ENCODE measurements at places on chromosomes 6 and 20. TPM values are rescaled to one million over a fixed set of nuclear protein-coding genes. Genes with fewer than 3 reads are reported as not detected.

GRCh38 chr6:166105341-166106075 is 62.1 kb downstream of the TBXT start:
- DNase-seq = no peak

DNA sequence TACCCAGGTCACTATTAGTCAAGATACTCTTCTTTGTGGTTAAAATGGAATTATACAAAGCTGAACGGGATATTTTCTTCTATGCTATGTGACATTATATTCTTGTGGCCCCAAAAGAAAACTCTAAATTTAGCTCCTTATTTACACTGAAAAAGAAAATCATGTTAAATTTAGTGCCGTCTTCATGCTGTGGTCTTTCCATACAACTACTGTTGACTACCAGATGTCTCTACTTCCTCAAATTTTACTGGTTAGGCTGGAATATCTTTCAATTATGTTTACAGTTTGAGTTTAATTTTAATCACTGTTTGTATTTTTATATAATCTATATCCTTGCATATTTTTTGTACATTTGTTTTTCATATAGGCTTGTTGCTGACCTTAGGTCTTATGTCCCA is 95.6 kb upstream of the FOXO3 start:
- DNase-seq = no peak

DNA sequence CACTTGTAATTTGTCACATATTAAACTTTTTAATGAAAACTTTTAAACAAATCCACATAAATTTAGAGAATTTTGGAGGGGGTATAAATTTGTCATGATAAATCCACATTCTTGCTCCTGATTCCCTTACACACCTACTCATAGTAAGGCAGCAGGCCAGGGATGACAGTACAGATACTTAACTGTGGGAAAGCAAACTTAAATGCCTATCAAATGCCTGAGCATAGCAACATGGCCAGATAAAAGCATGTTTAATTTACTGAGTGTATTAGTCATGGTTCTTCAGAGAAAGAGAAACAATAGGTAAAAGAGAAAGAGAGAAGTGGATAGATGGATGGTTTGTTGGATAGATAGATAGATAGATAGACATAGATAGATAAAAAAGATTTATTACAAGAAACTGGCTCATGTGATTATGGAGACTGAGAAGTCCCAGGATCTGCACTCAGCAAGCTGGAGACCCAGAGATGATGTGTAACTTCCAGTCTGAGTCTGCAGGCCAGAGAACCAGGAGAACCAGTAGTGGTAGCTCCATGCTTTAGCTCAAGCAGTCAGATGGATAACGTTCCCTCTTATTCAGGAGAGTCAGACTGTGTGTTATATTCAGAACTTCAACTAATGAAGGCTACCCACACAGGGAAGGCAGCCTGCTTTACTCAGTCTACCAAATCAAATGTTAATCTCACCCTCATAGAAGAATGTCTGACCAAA is 15.9 kb upstream of the ADGRF1 start:
- no peak for DNase-seq

GRCh38 chr6:166258854-166259276 is 49.3 kb downstream of the PRR18 start:
- no peak for DNase-seq

GRCh38 chr20:47679462-47679861 is 105.8 kb downstream of the SULF2 start:
- no peak for DNase-seq

GRCh38 chr20:60095456-60095855 is 137.2 kb downstream of the CDH26 start:
- no peak for DNase-seq

- DNase-seq = no peak
These were observed 291.0 kb upstream of the PLCB4 start for GRCh38 chr20:8777911-8778310.

DNA sequence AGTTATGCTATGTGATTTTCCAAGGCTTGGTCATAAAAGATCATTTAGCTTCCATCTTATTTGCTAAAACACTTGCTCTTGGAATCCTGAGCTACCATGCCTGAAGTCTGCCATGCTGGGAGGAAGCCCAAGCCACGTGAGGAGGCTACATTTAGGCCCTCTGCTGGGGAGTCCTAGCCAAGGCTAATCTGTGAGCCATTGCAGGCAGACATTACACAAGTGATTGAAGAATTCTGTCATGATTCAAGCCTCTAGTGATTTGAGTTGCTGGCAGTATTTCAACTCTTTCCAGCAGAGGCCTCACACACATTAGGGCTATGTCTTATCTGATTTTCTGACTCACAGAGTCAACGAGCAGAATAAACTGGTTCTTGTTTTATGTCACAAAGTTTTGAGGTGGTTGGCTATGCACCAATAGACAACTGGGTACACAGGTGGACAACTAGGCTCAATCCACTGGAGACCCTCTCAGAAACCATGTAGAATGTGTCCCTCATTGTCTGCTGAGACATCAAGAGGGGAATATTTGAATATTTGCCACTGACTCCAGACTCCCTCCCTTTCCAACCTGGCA is 227.2 kb upstream of the SULF2 start:
- no peak for DNase-seq

DNA sequence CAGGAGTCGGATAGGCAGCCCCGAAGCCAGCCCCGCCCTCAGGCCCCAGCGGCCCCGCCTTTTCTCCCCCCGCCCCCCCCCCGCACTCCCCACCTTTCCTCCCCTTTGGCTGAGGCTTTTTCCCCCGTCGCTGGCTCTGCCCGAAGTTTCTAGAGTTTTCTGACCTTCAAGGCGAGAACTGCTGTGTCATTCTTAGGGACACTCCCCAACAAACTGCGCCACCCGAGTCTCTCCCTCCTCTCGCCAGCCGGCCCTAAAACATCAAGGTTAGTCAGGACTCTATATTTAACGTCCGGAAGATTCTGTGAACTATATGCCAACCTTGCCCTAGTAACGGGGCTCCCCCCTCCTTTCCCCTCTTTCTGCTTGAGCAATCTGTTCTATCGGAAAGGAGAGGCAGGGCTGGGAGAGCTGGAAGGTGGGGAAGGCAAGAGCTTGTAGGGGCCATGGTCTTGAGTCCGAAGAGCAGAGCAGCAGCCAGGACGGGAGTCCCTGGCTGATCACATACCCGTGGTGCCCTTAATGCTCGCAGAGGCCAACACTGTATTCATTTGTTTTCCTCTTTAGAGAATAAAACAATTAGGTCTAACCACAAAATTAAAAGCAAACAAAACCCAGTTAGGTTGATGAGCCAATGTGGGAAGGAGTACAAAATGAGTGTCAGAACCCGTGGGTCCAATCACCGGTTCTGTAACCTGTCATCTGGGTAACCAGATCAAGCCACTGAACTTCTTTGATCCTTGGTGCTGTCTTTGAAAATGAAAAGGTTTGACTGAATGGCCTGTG is 5.3 kb upstream of the HSPA1B start:
- DNase-seq = no peak

DNA sequence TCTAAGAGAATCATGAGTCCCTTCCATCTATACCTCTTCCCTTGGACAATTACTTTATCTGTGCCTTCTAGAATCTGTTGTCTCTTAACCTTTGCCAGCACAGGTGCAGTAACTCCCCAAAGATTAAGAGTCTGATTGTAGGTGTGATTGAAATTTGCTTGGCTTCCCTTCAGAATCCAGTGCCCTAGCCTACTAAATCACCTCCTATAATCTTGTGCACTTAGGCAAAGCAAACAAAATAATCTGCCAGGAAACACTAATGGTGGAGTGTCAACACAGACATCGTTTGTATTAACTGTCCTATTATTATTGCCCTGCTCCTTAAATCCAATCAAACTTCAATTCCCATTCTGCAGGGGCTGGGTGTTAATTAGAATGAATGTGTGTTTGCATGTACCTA is 28.0 kb downstream of the ID4 start:
- no peak for DNase-seq

DNA sequence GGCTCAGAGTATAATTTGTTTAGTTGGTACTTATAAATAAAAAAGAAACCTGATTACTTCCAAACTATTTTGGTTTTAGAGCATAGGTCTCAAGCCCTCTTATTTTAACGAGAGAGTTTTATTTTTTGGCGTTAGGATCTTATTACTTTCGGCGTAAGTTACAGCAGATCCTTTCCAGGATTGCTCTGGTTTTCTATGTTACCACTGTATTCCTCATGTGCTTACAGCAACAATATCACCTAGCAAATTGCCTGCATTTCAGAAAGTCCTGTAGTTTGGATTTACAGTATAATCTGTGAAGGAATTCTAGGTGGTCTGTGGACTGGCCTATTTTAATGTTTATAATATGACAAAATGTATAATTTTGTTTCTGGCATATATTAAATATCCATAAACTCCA is 54.1 kb downstream of the TRMT11 start:
- DNase-seq = no peak

DNA sequence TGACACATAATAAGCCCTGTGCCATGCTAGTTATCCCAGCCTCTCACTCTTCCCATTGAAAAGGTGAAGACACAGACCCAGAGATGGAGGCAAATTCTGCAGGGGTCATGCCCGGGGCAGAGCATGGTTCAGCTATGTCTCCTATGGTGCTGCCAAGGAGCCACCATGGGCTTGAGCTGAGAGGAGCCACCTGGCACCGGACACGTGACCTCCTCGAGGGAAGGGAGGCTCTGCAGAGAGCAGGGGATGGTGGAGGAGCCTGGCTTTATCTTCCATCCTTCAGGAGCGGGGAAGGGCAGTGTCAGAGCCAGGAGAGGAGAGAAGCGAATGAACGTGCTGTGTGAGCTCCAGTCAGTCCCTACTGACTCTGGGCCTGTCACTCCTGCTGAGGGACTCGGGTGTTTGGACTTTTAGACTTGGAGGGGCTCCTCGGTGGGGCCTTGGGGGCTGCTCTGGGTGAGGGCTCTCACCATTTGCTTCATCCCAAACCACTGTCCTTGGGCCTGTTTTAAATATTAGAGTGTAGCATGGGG is 11.1 kb upstream of the CCN5 start:
- DNase-seq = no peak

DNA sequence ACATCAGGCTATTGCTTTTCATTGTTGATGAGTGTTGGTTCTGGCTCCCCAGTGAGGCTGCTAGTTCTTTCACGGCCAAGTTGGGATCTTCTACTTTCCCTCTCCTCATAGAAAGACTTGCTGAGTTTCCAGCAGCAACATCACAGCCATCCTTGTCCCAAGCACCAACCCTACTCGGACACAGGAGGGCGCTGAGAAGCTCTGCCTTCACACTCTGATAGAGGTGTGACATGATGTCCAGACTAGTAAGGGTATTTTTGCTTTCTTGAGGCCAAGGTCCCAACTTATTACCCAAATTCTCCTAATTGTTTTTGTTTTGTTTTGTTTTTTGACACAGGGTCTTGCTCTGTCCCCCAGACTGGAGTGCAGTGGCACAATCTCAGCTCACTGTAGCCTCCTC is 3.0 kb upstream of the GCM1 start:
- DNase-seq = no peak

DNA sequence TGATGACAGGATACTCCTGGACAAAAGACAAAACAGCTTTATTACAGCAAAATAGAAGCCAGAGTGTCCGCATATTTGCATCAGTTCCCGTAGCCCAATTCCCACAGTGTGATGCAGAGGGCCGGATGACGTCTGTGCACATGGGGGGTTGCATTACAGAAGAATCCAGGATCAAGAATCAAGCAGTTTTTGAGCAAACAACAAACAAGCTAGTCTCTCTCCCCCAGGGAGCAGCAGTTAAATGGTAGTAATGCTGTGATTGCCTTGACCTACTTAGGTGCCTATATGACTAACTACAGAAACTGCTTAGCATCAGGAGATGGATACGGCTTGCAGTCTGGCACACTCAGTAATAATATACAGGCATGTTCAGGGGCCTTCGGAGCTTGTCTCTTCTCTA is 3.2 kb upstream of the SDHAF4 start:
- no peak for DNase-seq

DNA sequence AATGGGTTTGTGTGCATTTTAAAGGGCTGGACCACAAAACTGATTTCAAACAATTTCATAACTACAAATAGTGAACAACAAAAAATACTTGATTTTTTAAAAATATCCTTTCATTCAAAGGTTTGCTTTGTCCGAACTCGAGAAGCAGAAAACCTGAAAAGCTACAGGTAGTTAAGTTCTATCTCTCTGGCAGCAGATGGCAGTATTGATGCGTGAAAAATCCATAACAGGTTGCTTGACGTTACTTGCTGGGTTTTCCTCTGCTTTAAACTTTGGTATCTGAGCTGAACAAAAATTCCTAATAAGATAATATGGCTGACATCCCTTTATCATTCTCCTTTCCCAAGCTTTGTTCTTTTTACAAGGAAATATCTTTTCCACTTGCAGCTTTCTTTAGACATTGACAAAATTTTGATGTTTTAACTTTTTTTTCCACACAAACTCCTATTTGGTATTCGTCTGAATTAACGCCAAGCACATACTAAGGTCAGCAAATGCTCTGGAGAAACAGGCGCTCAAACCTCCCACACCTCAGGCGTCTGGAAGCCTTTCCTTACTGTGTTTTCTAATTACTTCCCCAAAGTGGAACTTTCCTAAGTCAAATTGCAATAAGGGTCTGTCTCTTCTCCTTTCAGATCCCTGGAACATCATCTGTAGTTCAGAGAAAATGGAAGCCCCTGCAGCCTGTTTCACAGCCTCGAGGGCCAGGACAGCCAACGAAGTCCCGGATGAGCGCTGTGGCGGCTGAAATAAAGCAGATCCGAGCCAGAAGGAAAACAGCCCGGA is 50.3 kb upstream of the GFRAL start:
- peak; percentile 63 for DNase-seq

DNA sequence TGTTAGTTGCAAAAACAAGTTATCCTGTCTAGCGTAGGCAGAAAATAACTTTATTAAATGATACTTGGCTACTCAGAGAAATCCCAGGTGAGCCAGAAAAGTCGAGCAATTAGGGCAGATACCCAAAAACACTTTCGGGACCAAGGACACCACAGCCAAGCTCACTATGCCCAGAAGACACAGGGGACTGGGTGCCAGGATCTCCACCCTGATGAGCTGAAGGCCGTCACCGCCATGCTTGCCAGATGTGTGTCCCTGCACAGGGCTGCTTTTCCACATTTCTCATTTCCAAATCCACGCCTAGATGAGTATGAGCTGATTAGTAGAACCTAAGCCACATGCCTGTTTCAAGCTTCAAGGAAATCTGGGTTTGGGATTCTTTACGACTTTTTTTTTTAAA is 214.0 kb upstream of the SMLR1 start:
- DNase-seq = no peak

TMEM14C gene
- polyA plus RNA-seq = 178 TPM

TSHZ2 gene
- 12.6 TPM for polyA plus RNA-seq

PTK6 gene
- 1.1 TPM for polyA plus RNA-seq

TAP2 gene
- 14.8 TPM for polyA plus RNA-seq
